ENCODE measurements at places on chromosomes 4 and X.
A peak's percentile ranks its signal among the peaks of the same experiment; 100 is the strongest.

- no peak for DNase-seq
These were observed 33.6 kb downstream of the CHM start for GRCh38 chrX:86013792-86014191.

DNA sequence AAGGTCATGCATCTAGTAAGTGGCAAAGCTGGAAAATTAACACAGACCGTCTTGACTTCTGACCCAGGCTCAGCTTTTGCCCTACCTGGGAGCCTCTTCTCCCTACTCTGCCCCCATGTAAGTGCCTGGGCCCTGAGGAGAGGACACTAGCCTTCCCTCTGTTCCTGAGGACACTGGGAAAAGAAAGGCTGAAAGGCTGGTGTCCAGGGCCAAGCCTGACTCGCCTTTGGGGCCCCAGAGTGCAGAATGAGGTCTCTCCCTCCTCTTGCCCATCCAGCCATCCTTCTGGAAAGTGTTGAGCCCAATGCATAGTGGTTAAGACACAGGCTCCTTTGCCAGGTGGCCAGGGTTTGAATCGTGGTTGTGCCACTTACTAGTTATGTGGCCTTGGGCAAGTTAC is 91.5 kb downstream of the PJA1 start:
- DNase-seq: no peak

- DNase-seq: no peak
These were observed 26.3 kb downstream of the PDHA1 start for GRCh38 chrX:19370061-19370460.

GRCh38 chr4:167021545-167022155 is 212.6 kb downstream of the SPOCK3 start:
- peak; percentile 25 for DNase-seq

- no peak for DNase-seq
These were observed 1054.9 kb upstream of the DIAPH2 start for GRCh38 chrX:95629737-95630136.

DNA sequence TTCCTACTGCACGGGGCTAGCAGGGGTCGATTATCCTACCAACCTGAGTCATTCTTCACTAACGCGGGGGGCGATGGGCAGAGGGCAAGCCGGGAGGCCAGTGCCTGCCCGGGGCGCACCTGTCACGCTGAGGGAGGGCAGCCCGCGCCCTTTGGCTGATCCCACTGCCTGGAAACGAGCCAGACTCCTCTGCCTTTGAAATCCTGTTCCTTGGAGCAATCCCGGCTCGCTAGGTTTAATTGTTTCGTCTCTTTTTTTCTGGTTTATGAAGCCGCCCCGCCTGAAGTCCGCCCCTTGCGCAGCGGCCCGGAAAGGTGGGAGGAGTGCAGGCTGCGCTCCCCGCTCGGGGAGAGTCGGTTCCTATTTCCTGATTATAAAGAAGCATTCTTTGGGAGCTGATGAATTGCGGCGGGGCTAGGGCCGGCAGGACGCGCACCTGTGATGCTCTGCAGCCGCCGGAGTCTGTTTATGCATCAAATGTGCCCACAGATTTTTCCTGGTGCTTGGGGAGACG is 484.2 kb downstream of the BCOR start:
- DNase-seq: peak; percentile 20
